GM06990 (cell line): ENCODE measurements at places on chromosomes 16 and 17.

DNA sequence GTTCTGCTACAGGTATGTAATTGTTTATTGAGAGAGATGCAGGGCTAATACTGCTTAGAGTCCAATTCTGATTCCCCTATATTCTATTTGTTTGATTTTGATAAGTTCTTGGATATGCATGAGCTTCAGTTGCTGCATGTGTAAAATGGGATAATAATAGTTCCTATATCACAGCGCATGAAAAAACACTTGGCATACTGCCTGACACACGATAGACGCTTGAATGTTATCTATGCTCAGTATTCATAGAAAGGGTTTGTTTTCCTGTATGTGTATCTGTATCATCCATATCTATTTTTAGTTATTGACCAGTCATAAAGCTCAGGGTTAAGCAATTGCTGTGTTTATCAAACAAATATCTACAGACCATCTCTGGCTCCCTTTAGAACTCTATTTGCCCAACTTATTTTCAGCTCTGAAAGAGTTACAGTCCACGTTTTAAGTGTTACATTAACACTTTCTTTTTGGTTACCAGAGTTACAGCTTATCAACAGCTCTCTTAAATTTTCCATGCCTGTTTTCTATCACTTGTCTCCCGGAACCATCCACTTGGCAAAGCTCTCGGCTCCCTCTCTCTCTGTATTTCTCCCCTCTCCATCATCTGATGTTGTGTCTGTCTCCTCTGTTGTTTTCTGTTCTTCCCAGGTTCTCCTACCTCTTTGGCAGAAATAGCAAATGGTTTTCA, 334.8 kb downstream of the CBLN1 start:
- DNase-seq: no peak

DNA sequence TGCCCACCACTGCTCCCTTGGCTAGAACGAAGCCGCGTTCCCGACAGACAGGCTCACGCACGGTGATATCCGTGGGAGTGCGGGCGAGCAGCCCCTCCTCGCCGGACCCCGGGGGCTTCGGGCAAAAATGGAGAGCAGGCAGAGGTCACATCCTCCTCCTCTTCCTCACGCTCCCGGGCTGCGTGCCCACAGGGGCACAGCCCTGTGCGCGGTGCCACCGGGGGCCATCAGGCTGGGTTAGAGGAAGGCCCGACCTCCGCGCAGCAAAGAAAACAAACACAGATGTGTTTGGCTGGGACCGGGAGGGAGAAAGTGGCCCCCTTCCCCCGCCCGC, 519 bp upstream of the NTN1 start:
- DNase-seq: no peak

DNA sequence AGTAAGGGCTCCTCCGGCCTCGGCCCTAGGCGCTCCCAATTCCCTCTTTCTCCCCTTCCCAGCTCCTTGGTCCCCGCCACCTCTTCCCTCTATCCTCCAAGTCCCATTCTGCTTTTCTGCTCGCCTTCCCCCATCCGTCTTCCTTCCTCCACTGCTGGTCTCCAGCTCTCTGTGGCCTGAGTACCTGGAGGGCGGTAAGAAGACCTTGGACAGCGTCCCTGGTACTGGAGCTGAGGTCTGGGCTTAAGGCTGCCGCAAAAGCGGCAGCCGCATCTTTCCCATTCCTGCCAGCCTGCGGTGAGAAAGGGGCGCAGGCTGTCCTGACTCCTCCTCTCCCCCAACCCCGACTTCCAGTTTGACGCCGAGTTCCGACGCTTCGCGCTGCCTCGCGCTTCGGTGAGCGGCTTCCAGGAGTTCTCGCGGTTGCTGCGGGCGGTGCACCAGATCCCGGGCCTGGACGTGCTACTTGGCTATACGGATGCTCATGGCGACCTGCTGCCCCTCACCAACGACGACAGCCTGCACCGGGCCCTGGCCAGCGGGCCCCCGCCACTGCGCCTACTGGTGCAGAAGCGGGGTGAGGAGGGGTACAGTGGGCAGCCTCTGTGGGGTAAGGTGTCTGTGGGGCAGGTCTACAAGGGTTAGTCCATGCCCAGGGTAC, 471 bp downstream of the PARD6A start:
- no peak for DNase-seq

- DNase-seq: no peak
These were observed 213.1 kb downstream of the SEC14L1 start for GRCh38 chr17:77353684-77354419.

- no peak for DNase-seq
These were observed 33.6 kb upstream of the MED9 start for GRCh38 chr17:17443173-17443572.
